ENCODE measurements at places on chromosomes 6 and 20.

DNA sequence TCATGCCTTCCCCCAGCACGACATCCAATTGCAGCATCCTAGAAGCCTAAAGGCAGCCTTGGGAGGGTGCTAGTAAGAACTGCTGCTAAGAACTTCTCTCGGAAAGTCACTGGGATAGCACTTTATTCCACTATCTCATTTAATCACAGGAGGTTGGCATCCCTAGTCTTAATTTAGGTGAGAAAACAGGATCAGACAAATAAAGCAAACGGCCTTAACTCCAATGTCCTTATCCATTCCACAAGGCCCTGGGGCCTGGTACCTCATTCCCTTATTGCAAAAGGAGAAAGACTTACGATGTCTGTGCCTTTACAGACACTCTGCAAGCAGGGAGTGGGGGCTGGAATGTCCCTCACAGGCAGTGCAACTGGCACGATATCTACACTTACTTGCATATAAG, 60.7 kb downstream of the BFSP1 start:
- no peak for DNase-seq

GRCh38 chr6:47567586-47567985, 90.0 kb downstream of the CD2AP start:
- DNase-seq: no peak

DNA sequence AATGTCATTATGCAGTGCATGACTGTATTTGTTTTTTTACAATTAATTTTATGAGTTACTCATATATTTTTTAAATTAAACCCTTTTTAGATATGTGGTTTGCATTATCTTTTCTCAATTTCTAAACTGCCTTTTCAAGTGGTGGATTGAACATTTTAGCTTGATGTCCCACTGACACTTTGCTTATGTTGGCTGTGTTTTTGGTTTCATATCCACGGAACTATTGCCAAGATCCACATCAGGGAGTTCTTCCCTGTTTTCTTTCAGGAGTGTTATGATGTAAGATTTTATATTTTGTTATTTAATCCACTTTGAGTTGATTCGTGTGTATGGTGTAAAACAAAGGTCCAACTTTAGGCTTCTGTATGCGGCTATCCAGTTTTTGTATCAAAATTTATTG, 1144.9 kb upstream of the EYS start:
- no peak for DNase-seq

- no peak for DNase-seq
Measured at GRCh38 chr6:16625291-16626265, 135.7 kb downstream of the ATXN1 start.

GRCh38 chr6:12798326-12798725, 81.8 kb downstream of the PHACTR1 start:
- DNase-seq: no peak

GRCh38 chr6:33996120-33996475, 149.8 kb downstream of the GRM4 start:
- DNase-seq: no peak

All from NCI-H524 (cell line).